Bone marrow (tissue), 2 donors: ENCODE measurements at places on chromosomes 7 and 10.

GRCh38 chr7:73737491-73738219, 947 bp downstream of the ABHD11 start:
- DNase-seq, result no peak

GRCh38 chr10:105950410-105950809, 1214.1 kb downstream of the SORCS1 start:
- no peak for DNase-seq

DNA sequence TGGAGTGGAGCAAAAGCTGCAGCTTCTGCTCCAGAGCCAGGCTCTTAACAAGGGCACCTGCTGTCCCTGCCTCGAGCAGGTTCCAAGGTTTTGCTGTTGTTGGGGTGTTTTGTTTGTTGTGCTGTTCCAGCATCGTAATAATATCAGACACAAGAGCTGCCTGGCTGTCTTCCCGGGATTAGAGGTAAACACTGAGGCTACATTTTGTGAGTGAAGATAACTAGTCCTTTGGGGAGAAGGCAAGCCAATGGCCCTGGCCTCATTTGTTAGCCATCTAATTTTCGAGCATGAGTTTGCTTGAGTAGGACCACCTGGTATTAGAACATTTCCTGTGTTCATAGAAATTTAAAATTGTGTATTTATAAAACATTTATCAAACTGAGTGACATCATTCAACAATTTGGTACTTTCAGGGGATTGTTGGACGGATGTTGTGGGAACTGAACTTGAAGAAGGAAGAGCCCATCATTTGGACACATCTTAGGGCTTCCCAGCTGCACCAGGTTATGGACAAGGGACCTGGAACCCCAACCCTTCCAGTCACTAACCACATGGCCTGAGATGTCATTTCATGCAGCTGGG, 555.0 kb downstream of the TNS3 start:
- DNase-seq, result no peak

DNA sequence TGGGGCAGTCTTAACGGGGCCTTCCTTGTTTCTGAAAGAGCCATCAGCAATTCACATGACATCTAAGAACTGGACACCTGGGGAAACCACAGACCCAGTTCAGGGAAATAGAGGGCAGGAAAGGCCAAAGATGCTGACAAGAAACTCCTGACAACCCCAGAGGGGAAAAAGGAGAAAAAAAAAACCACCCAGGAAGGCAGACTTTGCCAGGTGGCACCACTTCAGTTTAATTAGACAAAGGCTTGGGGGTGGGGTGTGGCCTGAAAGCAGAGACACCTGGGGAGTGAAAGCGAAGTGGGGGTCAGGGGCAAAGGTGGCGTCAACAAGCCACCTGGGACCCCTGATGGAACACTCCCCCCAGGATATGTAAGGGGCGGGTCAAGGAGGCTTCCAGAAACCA, 53.6 kb downstream of the RAB11FIP2 start:
- DNase-seq, result no peak

DNA sequence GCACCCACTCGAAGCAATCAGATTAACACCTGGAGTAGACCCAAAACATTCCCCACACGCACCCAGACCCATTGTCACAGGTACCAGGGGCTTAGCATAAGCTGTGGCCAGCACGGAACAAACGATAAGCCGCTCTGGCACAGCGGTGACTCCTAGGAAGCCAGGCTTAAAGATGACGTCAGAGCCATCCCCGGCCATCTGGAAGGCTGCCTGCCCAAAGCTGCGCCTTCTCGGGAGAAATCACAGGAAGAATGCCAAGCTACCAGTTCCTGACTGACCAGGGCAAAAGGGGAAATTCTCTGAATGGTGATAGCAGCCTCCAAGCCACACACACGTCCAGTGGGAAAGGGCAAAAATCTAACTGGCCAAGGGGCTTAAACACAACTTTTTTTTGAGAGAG, 13.0 kb upstream of the WIPI2 start:
- DNase-seq, result no peak

DNA sequence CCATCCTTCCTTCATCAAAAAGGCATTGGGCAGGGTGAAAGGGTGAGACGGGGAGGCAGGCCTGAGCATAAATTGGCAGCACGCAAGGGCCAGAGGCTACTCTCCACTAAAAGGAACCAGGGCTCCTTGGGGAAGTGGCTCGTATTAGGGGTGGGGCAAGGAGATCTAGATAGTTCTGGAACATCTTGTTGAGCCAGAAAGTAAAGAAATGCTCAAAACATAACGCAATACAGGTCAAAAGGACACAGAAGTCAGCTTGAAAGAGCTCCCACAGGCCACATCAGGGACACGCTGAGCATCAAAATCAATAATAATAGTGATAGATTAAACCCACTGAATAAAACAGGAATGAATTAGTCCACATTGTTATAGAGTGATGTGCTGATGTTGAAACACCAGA, 203.1 kb downstream of the ELMO1 start:
- no peak for DNase-seq

- DNase-seq, result no peak
Measured at GRCh38 chr10:78236416-78237015, 202.9 kb downstream of the RPS24 start.

DNA sequence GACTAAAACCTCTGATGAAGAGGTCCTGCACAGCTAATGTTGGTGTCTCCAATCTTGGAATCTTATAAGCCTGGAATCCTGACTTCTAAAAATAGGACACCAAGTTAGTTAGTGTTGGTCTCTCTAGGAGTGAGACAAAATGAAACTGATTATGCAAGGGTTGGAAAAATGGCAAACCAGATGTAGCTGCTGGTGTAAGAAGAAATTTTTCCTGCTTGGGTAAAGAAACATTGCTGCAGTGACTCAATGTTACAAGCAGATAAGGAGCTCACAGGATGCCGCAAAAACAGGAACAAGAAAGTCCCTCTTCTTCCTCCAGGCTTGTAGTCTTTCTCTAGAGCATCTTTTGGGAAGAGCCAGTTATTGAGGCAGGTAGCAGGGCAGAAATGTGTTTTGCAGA, 449.0 kb downstream of the ETV1 start:
- DNase-seq, result no peak

- no peak for DNase-seq
Measured at GRCh38 chr10:114489521-114490310, 85.4 kb upstream of the AFAP1L2 start.

DNA sequence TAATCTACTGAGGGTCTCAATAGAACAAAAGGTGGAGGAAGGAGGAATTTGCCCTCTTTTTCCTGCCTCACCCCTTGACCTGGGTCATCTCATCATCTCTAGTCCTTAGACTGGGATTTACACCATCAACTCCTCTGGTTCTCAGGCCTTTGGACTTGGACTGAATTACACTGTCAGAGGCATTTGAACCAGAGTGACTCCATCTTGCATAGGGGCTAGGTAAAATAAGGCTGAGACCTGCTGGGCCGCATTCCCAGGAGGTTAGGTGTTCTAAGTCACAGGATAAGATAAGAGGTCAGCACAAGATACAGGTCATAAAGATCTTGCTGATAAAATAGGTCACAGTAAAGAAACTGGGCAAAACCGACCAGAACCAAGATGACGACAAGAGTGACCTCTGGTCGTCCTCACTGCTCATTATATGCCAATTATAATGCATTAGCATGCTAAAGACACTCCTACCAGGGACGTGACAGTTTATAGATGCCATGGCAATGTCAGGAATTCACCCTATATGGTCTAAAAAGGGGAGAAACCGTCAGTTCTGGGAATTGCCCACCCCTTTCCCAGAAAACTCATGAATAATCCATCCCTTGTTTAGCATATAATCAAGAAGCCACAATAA, 84.0 kb downstream of the C1GALT1 start:
- no peak for DNase-seq

DNA sequence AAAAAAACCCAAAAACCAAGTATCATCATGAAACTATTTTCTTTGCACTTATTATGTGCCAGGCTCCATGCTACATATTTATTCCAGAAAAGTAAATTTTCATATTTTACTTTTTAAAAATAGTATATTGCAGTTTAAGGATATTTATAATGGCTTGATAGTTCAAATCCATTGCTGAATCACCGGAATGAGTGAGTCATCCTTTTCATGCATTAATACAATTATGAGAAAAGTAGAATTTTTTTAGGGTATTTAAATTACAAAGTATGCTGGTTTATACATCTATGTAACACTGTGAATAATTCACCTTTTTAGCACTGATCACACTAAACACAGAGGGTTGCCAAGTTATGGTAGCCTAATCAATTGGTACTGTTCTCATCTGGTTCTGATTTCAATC, 54.3 kb downstream of the SLC16A9 start:
- DNase-seq, result no peak

DNA sequence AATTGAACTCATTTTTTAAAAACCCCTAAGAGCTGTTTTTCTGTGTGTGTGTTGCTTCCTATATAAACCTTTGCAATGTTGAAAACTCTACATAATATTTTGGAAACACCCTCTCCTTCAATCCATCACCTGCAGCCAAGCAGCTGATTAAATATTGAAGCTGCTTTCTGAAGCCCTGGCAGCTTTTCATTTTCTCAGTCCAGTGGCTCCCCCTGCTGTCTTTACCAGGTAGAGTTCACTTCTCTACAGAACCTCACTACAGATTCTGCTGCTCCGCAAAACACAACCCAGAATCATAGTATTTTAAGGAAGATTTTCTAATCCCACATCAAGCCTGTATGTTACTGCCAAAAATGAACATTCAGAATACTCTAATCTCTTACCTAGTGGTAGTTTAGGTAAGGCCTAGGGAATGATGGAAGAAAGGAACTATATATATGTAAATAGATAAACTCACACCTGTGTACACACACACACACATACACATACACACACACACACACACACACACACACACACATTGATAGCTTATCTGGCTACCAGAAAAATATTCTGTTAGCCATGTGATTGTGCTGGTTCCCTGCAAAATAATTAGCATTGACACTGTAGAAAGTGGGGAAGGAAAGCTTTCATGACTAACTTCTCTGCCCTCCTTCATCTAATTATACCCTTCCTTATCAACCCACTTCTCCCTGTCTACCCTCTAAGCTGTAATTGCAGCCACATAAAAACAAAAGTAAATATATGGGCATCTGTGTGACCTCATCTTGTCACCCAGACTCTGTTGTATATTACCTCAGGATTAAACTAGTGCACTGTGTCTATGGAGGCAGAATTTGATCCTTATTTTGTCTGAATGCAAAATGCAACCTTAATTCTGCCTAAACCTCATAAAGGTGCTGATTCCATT, 229.5 kb upstream of the FZD1 start:
- no peak for DNase-seq

GRCh38 chr7:66054063-66054462, 21.6 kb upstream of the ASL start:
- DNase-seq, result no peak

GRCh38 chr10:4557469-4557868, 268.5 kb upstream of the AKR1E2 start:
- no peak for DNase-seq

DNA sequence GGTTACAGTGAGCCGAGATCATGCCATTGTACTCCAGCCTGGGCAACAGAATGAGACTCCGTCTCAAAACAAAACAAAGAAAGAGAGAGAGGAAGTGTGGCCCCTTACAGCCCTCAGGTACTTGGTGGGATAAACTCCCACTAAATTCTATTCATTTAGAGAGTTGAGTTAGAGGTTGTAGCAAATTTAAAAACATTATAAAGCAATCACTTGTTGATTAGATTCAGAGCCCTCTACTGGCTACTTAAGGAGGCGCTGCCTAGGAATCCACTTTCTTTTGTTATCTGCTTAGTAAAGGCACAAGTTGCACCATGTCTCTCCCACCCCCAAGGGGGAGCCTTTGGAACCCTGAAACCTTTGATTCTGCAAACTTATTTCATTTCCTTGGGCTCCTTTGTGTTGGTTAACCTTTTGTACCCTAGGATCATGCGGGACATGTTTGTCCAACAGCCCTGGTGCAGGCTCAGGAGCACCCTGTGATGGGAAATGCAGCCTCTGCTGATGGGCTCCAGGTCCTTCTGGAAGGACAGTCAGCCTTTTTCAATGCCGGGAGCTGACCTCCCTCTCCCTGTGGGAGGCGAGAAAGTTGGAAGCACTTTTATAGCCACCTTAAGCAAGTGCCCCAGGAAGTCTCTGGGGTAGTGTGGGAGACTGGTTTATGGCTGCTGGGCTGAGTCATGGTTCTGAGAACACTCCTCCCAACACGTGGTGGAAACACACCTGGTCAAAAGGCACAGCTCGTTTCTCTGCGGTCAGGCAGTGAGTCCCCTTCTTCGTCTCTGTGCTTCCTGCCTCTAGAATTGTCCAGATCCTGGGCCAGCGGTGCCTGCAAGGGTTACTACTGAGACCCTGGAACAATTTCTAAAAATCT, 2.3 kb downstream of the HKDC1 start:
- no peak for DNase-seq

GRCh38 chr7:26013551-26014083, 138.4 kb upstream of the NFE2L3 start:
- no peak for DNase-seq

DNA sequence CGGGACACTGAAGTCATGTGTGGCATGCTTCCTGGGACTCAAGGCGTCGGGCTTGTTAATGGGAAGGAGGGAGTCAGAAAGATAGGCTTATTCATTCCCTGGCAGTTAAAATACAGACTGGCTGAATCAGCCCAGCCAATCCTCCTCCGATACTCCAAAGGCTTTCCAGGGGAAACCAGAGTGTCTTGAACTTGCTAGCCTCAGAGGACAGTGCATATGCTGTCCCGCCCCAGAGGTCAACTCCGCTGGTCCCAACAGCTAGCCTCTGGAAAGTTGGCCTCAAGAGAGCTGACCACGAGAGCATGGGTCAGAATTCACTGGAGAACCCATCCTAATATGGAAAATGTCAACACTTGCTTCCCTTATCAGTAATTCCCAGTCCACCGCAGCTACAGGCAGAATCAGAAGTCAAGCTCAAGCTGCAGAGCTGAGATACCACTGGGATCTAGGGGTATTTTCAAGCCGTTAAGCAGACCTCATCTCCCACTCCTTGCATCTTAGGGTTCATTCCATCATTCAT, 43.0 kb downstream of the ELMO1 start:
- no peak for DNase-seq

- no peak for DNase-seq
Measured at GRCh38 chr7:77208416-77208815, 8.8 kb upstream of the FGL2 start.

- no peak for DNase-seq
Measured at GRCh38 chr10:86523348-86523747, 1.8 kb upstream of the WAPL start.

- DNase-seq, result no peak
Measured at GRCh38 chr10:54120806-54121205, 680.2 kb downstream of the PCDH15 start.

- no peak for DNase-seq
Measured at GRCh38 chr10:93267521-93267920, 193.8 kb downstream of the CYP26A1 start.

- DNase-seq, result no peak
Measured at GRCh38 chr10:132807621-132808049, 21.7 kb upstream of the NKX6-2 start.

DNA sequence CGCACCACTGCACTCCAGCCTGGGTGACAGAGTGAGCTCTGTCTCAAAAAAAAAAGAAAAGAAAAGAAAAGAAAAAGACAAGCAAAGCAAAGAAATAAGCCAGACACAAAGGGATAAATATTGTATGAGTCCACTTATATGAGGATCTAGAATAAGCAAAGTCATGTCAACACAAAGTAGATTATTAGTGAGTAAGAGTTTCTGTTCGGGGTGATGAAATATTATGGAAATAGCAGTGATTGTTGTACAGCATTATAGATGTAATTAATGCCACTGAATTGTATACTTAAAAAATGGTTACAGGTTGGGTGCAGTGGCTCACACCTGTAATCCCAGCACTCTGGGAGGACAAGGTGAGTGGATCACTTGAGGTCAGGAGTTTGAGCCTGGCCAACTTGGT, 83.2 kb downstream of the HIP1 start:
- no peak for DNase-seq

- DNase-seq, result no peak
Measured at GRCh38 chr7:159036916-159037605, 107.6 kb downstream of the VIPR2 start.

GRCh38 chr7:39987641-39988347, 37.7 kb downstream of the CDK13 start:
- no peak for DNase-seq
